ENCODE measurements at places on chromosomes 16 and 17.

DNA sequence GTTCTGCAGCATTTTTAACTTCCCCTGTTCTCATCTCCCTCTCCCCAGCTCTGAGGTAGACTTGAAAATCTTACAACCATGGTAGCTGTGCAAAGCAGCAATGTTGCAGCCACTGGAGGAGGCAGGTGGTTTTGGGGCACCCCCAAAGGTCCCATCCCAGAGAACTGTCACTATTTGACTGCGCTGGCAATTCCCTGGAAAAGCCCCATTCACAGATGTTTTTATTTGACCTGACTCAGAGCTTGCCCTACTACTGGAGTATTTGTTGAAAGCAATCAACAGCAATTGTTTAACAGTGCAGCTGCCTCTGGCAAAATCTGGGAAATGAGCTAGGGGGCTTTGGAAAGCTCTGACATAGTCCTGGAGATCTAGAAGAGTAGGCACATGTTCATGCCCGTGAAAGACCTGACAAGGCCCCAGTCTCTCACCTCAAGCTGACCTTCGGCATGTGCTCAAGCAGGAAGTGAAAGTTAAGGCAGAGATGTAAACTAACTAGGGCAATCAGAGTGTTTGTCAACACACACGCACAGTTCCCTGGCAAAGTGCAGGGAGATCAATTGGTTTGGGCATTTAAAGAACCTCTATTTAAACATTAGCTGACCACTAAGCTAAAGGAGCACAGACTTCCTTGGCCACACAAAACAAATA, 19.7 kb upstream of the PIK3R5 start:
- no peak for DNase-seq

DNA sequence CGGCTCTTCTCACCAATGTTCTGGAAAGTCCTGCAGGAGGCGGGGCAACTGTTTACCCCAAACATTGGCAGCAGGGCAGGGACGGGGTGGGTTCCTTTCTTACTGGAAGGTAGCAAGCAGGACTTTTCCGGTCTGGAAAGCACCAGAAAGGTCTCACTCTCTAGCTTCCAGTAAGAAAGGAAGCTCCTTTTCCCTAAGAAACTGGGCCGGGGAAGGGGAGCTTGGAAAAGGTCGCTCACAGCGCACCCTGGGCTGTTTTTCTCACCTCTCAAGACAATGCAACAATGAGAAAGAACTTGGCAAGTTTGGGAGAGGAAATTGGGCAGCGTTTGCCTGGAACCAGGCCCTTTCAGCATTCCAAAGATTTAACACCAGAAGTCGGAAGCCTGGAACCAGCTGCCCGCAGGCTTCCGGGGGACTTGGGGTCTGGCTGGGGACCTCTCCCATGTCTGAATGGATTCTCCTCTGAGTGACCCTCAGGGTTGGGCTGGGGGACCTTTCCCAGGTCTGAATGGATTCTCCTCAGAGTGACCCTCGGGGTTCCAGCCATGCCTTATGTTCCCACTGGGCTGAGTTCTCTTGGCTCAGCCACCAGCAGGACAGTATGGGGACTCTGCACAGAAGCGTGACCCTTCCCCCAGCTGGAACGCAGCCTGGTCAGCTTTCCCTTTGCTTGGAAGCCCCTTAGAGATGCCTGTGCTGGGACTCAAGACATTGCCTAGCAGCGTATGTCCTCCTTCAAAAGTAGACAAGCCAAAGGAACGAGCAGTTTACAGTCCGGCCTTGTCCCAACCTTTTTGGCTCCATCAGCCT, 166.5 kb upstream of the PLCG2 start:
- no peak for DNase-seq

GRCh38 chr16:69924041-69924775, 26.9 kb upstream of the CLEC18A start:
- no peak for DNase-seq

- no peak for DNase-seq
Measured at GRCh38 chr17:51006601-51007000, 114.1 kb downstream of the SPAG9 start.

GRCh38 chr16:87956365-87957231, 5.4 kb downstream of the BANP start:
- no peak for DNase-seq

DNA sequence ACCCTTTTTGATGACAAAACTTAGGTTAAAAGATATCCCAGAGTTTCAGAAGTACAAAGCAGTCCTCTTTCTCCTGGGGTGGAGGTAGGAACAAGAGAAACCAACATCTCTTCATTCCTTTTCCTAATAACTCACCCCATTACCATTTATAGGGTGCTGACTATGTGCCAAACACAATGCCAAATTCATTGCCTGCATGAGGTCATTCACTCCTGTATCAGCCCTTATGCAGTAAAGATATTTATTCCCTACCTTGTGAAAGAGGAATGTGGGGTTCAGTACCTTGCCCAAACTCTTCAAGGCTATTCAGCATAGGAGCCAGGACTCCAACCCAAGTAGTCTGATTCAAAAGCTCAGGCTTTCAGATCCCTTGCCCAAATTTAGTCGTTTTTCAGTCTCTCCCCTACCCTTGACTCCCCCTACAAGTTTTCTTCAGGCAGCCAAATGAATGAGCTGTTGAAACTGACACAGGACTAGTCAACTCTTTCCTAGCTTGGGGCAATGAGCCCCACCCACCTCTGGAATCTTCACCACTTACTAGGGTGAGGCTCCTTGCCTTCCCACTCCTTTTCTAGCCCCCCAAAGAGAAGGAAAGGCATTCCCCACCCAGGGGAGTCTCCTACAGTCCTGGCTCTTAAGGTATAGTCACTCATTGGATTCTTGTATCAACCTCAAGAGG, 5.9 kb downstream of the KRT14 start:
- no peak for DNase-seq

DNA sequence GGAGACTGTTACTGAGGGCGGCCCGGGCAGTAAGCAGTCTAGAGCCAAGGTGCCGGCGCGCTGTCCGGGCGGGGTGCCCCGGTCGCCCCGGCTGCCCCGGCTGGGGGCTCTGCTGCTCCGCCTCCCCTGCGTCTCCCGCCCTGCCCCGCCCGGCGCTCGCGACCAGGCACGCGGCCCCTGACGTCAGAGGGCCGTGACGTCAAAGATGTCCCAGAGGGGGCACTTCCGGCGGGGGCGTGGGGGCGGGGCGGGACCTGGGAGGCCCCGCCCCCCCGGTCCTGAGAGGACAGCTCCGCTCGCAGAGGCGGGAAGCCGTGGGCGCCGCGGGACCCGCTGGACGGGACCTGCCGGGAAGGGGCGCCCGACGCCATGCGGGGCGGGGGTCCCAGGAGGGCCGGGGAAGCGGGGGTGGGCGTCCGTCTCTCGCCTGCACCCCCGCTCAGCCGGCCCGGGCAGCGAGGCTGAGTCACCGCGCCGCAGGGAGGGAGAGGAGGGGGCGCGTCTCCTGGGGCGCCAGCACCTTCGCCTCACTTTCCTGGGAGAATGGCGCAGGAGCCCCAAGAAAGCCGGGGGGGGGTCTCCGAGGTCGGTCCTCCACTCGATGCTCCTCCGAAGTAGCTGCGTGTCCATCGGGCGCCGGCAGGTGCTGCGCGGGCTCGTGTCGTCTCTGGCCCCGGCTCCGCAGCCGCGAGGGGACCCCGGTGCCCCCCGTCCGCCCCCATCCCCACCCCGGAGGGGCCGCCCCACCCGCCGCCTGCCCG, 4.4 kb upstream of the HIC1 start:
- DNase-seq = no peak

- no peak for DNase-seq
Measured at GRCh38 chr17:64441772-64442540, 7.0 kb upstream of the MILR1 start.

GRCh38 chr16:69273009-69273408, 38.1 kb upstream of the VPS4A start:
- peak; percentile 33 for DNase-seq

DNA sequence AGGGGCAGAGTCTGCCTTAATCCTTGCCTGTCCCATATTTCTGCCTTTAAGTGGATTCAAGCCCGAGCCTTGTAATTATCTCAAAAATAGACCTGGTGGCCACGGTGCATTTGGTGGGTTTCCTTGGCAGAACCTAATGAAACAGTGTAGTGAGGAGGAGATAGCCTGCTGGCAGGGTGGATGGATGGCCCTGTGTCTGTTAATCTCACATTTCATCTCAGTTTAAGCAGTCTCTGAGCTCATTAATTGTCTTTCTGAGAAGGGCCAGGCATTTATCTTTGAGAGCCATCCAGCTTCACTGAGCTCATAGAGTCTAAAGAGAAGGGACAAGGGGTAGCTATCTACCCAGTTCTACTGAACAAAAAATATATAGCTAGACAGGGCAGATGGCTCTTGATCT, 364.0 kb upstream of the EEF2KMT start:
- DNase-seq = no peak

DNA sequence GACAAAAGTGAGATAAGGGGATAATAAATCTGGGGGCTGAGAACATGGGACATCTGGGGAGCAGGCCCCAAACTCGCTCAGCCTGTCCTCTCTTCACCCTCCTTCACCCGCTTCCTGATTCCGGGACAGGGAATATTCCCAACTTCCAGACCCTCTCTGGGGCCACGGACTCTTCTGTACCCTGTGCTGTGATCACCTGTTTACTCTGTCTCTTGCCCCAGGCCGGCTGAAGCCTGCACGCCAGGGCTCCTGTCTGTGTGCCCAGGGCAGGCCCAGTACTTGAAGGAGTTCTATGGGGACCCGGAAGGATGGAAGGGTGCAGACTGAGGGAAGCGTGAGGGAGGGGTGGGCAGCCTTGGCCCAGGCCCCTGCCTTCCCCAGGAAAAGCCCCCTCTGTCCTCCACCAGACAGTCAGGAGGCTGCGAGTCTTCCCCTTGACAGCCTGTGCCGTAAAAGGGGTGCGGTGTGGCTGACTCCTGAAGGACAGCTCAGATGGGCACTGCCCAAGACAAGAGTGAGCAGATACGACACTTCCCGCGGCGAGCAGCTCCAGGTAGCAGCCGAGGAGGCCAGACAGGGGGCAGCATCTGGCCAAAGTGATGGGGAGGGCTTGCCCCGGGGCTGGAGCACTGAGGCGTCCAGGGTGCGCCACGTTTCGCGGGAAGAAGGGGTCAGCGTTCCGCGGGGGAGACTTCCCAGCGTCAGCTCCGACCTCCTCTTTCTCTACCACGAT, 1.0 kb upstream of the CCNF start:
- no peak for DNase-seq

DNA sequence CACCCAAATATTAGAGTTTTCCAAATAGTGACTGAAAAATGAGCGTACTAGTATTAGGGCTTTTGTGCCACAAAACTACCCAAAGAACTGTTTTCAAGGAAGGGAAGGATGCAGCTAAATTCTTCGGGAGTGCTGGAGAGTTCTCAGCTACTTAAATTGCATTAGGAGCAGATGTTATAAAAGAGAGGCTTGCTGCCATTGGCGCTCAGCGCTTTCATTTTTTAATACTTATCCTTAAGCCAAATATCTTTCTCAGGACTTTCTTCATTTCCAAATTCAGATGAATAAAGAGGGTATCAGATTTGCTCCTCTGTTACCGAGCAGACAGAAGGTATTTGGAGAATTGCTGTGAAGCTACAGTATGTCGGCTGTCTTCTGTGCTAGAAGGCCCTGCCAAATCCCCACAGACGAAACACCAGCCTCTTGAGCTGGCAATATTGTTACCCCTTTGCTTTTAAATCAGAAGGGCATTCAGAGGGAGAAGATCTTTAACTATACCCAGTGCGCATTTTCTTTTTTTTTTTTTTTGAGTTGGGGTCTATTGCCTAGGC, 47.2 kb upstream of the CLEC18A start:
- no peak for DNase-seq

DNA sequence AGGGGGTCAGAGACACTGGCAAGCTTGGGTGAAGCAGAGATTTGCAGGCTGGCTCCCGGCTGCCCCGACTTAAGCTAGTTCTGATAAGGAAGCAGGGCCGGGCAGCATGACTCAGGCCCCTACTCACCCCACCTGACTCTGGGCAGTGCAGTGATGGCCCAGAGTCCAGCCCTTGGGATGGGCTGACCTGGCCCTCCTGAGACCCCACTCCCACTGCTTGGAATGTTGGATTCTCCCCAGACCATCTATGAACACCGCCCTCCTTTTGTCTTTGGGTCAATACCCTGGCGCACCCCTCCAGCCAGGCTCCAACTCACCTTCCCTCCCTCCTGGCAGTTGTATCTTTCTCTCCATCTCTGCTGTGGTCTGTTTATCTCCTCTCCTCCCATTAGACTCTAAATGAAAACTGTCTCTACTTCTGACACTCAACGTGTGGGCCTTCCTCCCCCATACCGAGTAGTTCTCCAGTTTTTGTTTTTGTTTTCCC, 21.0 kb downstream of the LGALS3BP start:
- DNase-seq = no peak

- DNase-seq = no peak
Measured at GRCh38 chr17:19010729-19011505, 6.4 kb upstream of the FAM83G start.

GRCh38 chr17:82519971-82520903, 705 bp downstream of the FOXK2 start:
- no peak for DNase-seq

DNA sequence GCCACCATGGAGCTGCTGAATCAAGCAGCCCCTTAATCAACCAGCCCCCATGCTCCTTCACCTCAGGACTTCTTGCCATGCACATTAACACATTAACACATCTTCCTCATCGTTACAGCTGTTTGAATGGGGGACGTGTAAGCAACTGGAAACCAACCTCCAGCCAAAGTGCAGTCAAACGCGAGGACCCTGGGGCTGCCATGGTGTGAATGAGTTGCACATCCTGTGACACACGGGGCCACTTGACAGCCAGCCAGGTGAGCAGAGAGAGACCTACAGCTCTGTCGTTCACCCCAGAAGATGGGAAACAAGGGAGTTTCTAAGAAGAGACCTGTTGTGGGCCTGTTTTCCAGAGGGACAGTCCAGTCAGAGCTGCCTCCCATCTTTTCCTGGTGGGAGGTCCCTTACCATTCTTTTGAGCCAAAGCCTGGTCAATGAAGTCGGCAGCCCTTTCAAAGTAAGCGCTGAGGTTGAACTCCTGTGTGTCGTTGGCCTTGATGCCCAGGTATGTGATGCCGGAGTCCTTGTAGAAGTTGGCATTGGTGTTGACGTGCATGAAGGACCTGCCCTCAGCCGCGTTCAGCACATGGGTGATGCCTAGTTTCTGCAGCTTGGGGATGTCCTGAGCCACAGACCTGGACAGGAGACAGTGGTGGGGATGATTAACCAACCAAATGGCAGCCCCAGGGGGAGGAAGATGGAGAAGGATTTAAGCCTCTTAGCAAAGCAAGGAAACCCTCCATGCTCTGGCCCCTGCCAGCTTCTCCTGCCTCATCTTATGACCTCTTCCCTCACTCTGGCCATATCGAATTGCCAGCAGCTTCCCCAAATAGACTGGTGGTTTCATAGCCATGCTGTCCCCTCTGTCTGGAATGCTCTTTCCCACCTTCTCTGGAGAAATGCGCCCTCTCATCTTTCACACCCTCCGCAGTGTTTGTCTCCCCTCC, 4.2 kb downstream of the DUSP3 start:
- no peak for DNase-seq

- no peak for DNase-seq
Measured at GRCh38 chr16:7390974-7391373, 58.3 kb downstream of the RBFOX1 start.

Data from HS-27A (cell line).